OCI-M1 (cell line): ENCODE measurements at places on chromosomes 11 and 22.
A peak's percentile ranks its signal among the peaks of the same experiment; 100 is the strongest.

- DNase-seq, result no peak
Observed at GRCh38 chr11:77052518-77052917, 14.3 kb upstream of the CAPN5 start.

DNA sequence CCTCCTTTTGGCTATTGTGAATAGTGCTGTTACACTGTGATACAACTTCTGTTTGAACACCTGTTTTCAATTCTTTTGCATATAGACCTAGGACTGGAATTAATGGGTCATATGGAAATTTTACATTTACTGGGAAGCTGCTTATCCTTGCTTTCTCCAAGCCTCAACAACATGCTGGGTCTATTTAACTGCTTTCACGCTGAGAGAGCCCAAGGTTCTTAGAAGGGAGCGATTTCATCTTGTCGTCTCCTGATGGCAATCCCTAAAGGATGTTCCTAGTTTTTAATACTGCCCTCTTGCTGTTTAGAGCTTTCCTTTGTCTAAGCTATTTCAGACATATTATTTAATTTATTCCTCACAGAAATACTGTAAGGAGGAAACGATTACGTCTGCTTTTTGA is 15.5 kb downstream of the IRAG1 start:
- DNase-seq, result no peak

DNA sequence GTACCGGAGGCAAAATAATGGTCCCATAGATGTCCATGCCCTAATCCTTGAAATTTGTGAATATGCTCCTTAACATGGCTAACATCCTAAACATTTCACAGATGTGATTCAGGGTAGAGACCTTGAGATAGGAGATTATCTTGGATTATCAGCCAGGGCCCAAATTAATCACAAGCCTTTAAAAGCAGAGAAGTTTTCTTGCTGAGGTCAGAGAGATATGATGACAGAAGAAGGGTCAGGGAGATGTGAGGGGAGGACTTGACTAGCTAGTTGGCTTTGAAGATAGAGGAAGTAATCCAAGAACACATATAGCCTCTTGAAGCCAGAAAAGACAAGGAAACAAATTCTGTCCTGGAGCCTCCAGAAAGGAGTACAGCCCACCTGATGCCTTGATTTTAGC is 19.1 kb upstream of the FDX1 start:
- DNase-seq, result no peak

DNA sequence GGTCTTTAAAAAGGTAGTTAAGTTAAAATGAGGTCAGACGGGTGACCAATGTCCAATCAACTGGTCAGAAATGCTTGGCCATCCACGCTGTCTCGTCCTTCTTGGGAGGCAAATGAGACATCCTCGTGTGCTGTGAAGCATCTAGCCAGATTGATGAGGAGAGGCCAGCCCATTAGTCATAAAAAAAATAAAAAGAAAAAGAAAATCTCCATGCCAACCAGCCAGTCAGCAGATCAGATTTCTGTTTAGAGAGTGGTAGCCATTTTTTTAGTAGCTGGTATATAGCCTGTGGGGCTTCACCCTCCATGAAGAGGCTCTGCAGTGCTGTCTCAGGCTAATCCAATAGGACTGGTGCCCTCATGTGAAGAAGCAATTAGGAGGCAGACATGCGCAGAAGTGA is 343.1 kb upstream of the SYN3 start:
- no peak for DNase-seq

- DNase-seq, result peak; percentile 35
Observed at GRCh38 chr11:19625438-19625837, 87.2 kb upstream of the NAV2 start.

- no peak for DNase-seq
Observed at GRCh38 chr11:91124363-91124762, 901.5 kb upstream of the CHORDC1 start.

DNA sequence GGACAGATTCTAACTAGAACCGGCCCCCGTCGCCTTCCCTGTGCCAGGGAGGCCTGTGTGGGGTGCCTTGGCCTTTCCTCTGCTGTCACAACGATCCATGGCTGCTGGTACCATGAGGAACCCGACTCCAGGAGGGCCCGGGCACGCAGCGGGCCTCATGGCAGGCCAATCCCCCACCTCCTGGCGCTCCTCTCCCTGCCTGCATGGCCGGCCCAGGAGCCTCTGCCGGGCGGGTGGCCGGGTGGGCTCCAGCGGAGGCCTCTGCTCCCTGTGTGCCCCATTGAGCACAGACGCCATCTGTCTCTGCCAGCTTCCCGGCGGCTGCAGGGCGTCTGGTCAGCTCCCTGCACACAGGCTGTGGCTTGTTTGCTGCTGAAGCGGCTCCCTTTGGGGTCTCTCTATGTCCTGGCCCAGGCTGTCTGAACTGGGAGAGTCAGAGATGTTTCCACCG is 86.5 kb downstream of the MYEOV start:
- no peak for DNase-seq
